ENCODE measurements at places on chromosomes 11 and 22.

GRCh38 chr22:20937031-20937793 lies 20.0 kb downstream of the CRKL start:
- DNase-seq, result no peak

DNA sequence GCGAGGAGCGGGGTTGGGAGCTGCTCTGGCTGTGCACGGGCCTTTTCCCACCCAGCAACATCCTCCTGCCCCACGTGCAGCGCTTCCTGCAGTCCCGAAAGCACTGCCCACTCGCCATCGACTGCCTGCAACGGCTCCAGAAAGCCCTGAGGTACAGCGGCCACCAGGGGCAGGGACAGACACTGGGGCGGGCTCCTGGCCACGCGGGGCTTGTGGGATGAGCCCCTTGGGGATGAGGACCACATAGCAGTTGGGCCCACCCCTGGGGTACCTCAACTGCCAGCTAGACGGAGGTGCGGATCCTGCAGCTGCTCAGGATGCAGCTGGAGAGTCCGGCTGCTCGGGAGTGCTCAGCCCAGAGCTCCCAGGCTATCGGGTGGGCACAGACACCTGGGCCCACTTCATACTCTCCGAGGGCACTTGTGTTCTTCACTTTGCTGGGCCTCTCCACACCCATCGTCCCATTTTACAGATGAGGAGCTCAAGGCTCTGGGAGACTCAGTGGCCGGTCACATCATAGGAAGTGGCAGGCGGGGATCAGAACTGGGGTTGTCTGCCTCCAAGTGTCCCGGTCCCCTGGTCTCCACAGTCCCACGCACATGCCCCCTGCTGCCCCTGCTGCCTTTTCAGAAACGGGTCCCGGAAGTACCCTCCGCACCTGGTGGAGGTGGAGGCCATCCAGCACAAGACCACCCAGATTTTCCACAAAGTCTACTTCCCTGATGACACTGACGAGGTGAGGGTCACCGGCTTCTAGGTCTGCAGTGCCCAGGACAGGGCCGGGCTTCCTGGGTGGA lies 77.6 kb downstream of the MYO7A start:
- no peak for DNase-seq

- no peak for DNase-seq
Measured at GRCh38 chr11:106172386-106172991, 95.0 kb downstream of the AASDHPPT start.

- DNase-seq, result no peak
Measured at GRCh38 chr22:22818861-22819855, 68.5 kb upstream of the IGLL5 start.

DNA sequence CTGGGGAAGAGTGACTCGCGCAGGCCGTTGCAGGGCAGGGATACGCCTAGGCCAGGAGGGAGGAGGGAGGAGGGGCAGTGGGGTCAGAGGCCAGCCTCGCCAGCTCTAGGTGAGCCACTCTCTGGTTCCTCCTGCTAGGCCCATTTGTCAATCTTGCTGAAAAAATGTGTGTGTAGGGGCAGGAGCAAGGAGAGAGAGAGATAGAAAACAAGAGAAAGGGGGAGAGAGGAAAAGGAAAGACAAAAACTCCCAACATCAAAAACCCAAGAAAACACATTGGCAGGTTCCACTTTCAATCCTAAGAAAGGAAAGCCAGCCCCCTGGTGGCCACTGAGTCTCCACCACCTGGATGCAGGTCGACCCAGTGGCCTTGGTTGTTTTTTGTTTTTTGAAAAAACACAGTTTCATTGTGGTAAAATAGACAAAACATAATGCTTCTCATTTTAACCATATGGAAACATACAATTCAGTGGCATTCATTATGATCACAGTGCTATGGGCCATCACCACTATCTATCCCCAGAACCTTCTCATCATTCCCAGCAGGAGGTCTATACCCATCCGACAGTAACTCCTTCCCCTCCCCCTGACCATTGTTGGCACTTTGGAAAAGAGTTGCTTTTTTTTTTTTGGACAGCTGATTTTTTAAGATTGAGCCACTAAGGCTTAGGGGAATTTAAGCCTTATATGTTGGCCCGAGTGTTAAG lies 10.9 kb downstream of the OMP start:
- DNase-seq, result peak; percentile 57

DNA sequence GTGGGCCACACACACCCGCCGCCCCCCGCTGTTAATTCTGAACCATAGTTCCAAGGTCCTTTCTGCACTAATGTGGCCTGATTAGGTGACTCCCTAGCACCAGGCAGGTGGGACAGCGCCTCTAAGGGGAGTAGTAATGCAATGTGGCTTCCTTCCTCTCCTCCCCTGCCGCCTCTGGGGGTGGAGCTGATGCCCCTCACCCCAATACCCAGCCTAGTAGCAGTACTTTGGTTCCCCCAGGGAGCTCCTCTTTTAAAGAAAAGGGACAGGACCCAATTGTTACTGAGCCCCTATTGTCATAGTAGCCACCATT lies 14.4 kb downstream of the RTN4RL2 start:
- no peak for DNase-seq

DNA sequence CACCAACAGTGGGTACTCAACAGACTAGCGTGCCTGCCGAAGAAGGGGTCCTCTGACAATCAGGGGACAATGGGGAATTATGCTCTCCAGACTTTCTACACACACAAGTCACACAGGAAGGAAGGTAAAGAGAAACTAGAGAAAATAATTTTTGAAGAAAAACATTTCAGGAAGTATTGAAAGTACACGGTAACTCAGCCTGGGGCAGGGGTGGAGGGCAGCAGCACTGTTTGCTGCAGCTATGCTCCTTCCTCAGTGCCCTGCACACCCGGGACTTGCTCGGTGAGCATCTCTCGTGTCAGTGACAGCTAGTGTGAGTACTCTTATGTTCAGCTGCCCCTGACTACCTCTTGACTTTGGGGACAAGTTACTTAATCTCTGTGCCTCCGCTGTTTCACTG lies 18.0 kb upstream of the APOA1 start:
- no peak for DNase-seq
